Effector memory CD4-positive, alpha-beta T cell (primary cell): ENCODE measurements at places on chromosomes 16 and 17.

- DNase-seq = no peak
These were observed 116.6 kb downstream of the MRTFB start for GRCh38 chr16:14187517-14188338.

DNA sequence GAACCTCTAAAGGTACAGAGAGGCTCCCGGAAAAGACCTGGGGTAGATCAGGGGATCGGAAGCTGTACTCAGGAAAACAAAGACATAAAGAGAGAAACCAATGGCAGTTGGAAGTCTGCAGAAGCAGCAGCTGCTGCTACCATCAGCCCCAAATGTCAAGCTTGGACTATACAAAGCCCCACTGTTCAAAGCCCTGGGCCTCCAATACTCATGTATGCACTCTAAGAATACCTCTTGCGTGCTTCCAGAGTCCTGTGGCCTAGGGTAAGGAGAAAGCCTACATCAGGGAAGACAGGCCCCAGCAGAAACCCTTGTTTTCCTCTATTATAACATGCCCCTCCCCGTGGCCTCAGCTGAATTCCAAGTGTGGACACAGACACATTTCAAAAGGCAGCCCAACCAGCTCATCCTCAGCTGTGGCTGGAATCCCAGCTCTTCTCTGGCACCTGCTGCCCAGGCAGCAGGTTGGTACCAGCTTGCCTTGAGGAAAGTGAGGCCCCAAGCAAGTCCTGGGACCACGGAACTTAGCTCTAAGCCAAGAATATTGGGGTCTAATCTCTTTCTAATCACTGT lies 19.3 kb upstream of the MTMR4 start:
- DNase-seq = no peak

GRCh38 chr17:20315821-20316220 lies 151.5 kb downstream of the LGALS9B start:
- DNase-seq = no peak

- DNase-seq = no peak
These were observed 2.0 kb downstream of the GRIN2A start for GRCh38 chr16:10180042-10180770.

- DNase-seq = no peak
These were observed 76.3 kb upstream of the TBC1D3K start for GRCh38 chr17:37847811-37848331.

DNA sequence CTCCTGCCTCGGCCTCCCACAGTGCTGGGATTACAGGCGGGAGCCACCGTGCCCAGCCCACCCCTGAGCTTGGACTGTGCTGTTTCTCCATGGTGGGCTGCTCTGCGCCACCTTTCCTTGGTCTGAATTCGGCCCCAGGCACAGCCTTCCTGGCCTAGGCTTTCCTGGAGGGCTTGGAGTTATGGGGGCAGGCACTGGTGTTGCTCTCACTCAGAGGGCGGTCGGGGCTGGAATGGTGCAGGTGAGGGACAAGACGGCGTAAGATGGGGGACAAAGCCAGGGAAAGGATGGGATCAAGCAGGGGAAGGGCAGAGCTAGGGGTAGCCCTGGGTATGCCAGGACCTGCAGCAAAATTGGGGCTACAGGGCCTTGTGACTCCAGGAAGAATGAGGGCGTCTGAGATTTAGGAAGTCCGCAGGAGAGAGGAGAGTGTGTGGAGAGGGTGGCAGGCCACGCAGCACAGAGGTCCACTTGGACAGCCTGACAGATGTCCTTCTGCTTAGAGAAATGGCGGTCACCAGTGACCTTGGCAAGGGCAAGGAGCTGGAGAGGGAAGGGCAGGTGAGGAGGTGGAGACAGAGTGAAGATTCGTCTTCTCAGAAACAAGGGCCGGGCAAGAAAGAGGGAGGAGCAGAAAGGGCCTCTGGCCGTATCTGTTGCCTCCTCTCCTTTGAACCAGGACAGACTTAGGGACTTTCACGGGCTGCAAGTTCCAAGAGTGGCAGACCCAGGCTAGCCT lies 1.6 kb upstream of the ATP6V0C start:
- no peak for DNase-seq

GRCh38 chr16:3957344-3957980 lies 76.9 kb upstream of the CREBBP start:
- no peak for DNase-seq

- DNase-seq = no peak
These were observed 11.3 kb downstream of the OSBPL7 start for GRCh38 chr17:47810200-47810821.

GRCh38 chr17:56440419-56440818 lies 153.1 kb upstream of the NOG start:
- no peak for DNase-seq

GRCh38 chr17:57477522-57478362 lies 221.4 kb downstream of the MSI2 start:
- DNase-seq = no peak

- no peak for DNase-seq
These were observed 91.4 kb upstream of the GSE1 start for GRCh38 chr16:85521552-85522307.

- no peak for DNase-seq
These were observed 415 bp downstream of the XYLT1 start for GRCh38 chr16:17470182-17470907.

DNA sequence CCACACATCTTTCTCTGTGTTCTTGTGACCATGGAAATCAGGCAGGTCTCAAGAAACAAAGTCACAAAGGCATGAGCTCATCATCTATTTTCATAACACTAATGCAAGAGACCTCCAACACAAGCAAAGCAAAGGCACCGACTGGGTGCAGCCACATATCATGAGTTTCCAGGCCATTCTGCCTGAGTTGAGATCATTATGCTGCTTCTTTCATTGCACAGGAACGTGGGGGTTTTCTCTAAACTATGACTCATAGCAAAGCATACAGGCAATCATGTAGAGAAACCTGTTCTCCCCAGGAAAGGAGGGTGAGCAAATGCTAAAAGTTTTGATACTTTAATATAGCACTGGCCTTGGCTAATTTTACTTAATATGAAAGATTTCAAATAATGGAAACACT lies 60.7 kb downstream of the GRIN2A start:
- DNase-seq = no peak

GRCh38 chr16:51562891-51563290 lies 411.8 kb upstream of the SALL1 start:
- no peak for DNase-seq

GRCh38 chr16:51888534-51888933 lies 658.4 kb downstream of the TOX3 start:
- DNase-seq = no peak

- DNase-seq = no peak
These were observed 26.0 kb upstream of the ZNF469 start for GRCh38 chr16:88356727-88357199.

DNA sequence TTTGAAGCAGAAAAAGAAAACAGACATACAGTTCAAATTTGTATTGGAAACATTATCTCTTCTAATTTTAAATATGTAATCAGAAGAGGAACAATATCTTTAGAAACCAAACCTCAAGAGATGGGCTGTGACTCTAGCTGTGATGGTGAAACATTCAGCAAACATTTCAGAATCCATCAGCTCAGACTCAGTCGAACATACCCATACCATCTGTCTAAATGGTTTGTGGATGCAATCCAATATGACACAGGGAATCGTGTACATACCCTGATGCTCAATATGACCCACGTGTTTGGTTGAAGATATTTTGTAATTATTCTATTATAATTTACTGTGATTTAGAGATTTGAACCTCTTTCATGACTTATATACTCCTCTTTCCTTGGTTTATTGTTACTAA lies 665.2 kb upstream of the CDH8 start:
- no peak for DNase-seq

DNA sequence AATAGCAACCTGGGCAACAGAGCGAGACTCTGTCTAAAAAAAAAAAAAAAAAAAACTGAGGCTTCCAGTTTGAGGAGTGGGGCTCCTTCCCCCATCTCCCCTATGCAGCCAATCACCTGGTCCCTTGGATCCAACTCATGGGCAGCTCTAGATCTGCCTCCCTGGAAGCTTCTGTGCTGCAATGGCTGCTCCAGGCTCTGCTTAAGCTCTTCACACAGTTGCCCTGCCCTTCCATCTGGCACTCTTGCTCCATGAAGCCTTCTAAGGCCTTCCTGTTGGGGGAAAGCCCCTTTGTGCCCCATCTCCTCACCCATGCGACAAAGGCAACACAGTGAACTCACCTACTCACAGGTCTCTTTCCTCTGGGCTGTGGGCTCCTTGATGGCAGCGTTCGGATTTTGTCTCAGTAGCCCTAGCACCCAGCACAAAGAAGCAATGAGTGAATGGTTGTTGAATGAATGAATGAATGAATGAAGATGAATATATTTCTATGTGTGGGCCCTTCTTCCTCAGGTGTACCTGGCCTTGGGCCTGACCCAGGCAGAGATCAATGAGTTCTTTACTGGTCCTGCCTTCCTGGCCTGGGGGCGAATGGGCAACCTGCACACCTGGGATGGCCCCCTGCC lies 1.9 kb downstream of the NAGLU start:
- DNase-seq = no peak

DNA sequence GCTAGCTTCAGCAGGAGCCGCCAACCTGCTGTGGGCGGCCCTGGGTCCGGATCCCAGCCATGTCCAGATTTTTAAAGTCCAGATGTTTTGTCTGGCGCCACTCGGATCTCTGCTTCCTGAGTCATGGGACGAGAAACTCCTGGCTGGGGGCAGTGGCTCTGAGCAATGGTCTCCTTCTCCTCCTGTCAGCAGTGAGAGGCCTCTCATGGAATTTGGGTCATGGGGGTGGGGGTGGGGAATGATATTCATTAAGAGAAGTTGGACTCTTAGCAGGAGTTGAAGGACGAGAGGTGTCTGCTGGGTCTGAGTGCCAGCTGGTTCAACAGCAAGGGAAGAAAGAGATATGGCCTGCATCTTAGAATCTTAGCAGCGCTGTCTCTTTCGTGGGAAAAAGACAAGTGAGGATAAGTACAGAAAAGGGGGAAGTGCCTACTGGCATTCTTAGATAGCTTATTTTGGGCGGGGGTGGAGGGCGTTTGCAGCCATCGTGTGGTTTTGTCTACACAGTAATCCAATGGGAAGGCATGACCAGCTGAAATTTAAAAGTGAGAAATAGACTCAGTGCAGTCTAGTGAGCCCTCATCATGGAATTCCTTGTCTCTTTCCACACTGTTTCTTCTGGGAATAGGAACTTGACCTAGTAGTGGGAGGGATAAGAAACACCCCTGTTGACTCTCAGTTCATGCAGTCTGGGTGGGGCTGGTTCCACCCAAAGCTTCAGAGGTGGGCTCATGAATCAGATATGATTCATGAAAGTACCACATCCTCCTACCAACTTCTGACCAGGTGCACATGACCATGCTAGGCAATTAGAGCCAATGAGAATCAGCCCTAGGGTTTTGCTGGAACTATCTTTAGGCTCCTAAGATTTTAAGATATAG lies 80.5 kb downstream of the MYH13 start:
- DNase-seq = no peak

DNA sequence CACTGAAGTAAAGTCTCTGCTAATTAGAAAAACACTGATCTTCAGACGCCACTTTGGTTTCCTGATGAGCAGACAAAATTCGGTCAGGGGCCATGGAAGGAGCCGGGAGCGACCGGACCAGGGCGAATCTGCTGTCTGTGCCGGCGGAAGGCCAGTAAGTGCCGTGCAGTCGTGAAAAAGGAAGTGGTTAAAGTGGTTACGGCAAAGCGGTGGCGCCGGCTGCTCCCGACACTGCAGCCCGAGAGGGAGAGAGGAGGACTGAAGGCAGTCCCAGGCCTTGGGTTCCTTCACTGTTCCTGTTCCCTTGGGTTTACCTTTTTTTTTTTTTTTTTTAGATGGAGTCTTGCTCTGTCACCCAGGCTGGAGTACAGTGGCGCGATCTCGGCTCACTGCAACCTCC lies 17.3 kb upstream of the HEXD start:
- DNase-seq = peak; percentile 36

- DNase-seq = no peak
These were observed 19.2 kb downstream of the RAI1 start for GRCh38 chr17:17700251-17700969.

DNA sequence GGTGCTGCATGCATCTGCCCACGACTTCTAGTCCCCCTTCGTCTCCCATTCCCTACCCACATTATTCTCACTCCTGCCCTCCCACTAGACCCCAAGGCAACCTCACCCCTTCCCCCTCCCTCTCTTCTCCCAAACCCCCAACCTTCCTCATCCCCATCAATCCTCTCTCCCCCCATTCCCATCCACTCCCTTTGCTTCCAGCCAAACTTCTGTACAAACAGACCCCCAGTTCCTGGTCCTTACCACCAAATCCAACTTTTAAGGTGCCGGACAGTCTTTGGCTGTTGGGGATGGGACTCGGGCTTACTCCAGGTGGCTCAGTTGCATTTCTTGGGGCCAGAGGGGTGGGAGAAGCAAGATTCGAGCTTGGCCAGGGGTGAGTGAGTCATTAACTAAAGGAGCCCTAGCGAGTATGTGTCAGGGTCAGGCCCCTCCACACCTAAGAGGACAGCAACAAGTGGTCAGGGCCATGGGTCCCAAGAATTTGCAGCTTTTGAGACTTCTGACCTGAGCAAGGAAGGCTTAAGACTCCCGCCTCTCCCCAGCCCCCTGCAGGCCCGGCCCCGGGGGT lies at the start of gene SLC38A8:
TSS of gene SLC38A8 (minus strand) at position 488 of the 571 bp plus-strand sequence. CDS start 638 bp downstream, outside the sequence.
- no peak for DNase-seq

- no peak for DNase-seq
These were observed 435.1 kb upstream of the GOT2 start for GRCh38 chr16:59169168-59169567.

GRCh38 chr16:84096447-84097005 lies 20.2 kb downstream of the MBTPS1 start:
- no peak for DNase-seq

GRCh38 chr16:8878523-8878911 lies 3.6 kb upstream of the LITAFD start:
- DNase-seq = no peak

DNA sequence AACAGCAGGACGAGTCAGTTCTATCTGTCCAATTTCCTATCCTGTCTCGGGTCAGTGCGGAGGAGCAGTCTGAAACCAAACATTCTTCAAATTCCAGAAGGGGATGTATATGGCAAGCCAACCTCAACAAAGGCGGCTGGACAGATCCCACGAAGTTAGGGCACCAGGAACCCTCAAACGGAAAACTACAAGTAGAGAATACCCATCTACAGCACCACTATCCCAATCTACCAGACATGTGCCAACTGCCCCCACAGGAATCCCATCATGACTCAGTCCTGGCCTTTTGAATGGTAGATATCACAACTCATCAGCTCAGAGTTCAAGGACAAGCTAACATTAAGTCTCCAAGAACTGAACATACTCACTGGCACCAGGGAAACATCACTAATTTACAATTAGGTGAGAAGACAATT lies 2.3 kb downstream of the NAT9 start:
- no peak for DNase-seq

GRCh38 chr16:20203272-20203671 lies 124.0 kb downstream of the GP2 start:
- DNase-seq = no peak

- DNase-seq = no peak
These were observed 39.3 kb downstream of the DHRS7B start for GRCh38 chr17:21165922-21166594.

DNA sequence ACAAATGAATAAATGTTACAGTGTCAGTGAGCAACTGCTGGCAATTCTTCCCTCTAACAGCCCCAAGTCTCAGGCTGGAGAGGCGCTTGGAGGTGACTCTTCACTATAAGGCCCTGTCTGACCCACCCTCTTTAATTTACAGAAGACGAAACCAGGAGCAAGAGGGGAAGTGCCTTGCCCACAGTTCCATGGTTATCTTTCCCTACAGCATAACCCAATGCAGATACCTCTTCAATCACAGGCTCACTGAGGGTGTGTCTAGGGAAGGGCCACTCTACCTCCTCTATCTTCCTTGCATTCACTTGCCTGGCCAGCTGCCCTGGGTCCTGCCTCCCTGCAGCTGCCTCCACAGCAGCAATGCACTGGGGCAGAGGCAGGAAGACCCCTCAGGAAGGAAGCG lies 9.6 kb upstream of the N4BP1 start:
- DNase-seq = no peak

- no peak for DNase-seq
These were observed 329.4 kb upstream of the CDH5 start for GRCh38 chr16:66036793-66037715.
